Central memory CD8-positive, alpha-beta T cell (primary cell): ENCODE measurements at places on chromosomes 16 and 17.

GRCh38 chr16:82031116-82032084 lies 3.7 kb upstream of the HSD17B2 start:
- DNase-seq: no peak

DNA sequence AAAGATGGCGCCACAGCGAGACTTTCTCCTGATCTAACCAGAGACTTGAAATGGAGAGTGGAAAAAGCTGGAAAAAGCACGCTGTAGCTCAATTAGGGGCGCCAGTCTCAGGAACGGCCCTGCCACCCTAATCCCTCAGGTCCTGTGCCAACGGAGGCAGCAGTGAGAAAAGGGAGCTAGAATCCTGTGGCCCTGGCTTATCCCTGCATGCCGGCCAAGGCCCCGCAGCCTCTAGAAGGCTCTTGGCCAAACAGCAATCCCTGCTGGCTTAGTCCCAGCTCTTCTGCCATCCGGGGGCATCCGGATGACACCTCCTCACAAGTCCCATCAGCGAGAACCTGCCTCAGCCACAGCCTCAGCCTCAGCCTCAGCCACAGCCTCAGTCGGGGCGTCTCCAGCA lies 69.8 kb downstream of the MRM3 start:
- DNase-seq: no peak

- DNase-seq: no peak
Observed at GRCh38 chr16:78431004-78431670, 331.7 kb downstream of the WWOX start.

DNA sequence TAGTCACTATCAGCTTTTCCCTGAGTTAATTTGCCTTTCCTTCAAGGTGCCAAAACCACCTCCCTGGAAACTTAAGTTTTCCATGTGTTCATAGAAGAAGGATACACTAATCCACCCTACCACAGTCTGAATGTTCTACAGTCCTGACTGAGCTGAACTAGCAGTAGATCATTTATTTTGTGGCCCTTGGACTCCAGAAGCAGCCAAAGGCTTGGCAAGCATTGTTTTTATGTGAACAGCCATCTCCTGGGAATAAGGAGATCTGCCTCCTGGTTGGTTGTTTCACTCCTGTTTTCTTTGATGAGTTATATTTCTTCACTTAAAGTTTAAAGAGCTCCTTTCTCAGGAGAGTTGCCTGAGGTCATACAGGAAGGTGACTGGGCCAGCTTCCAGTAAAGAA lies 634.6 kb upstream of the SOX9 start:
- no peak for DNase-seq

GRCh38 chr16:79753286-79753685 lies 152.7 kb upstream of the MAF start:
- no peak for DNase-seq

- DNase-seq: no peak
Observed at GRCh38 chr17:61009663-61010062, 332.0 kb downstream of the BCAS3 start.

DNA sequence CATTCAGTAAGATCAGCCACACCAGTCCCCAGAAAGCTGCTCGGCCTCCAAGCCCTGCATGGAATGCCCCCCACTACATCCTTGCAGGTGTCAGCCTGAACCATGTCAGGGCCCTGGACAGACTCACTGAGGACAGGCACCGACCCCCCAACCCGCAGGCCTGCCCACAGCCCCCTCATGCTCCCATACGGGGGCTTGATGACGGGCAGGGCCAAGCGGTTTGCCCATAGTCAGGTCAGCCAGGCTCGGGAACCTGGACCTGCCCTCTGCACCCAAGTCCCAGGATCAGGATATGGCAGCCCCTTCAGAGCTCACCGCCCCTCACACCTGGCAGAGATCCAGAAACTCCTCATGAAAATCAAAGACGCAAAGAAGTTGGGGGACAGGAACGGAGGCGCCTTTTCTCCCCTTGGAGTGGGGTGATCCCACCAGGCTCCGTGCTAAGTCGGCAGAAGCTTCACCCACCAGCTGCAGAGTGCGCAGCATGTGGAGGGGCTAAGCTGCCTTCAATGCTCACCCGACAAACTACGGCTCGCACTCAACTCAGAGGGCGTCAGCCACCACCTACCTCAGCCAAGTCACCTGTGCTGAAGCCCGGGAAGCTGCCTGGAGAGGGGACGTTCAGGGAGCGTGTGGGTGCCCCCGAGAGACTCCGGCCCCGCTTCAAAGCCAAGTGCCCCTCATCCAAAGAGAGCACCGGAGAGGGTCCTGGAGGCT lies 26.5 kb downstream of the GNPTG start:
- no peak for DNase-seq

GRCh38 chr17:21454441-21454840 lies 78.3 kb downstream of the KCNJ12 start:
- no peak for DNase-seq

GRCh38 chr16:1763521-1764511 lies 7.5 kb downstream of the NME3 start:
- no peak for DNase-seq

DNA sequence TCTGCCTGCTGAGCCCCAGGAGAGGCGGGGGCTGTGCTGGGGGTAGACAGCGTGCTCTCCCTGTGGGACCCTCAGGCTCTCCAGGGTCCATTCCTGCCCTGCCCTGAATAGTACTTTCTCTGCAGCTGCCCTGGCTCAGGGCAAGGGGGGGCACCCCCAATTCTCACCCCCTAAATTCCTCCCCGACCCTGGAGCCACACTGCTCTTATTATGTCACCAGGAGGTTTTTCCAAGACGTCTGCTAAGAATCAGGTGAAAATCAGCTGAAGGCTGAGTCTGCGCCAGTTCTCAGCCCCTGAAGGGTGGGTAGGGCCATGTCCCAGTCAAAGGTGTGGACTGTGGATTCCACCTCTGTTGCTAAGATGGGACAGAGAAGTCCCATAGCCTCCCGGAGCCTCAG lies 49.9 kb upstream of the MAP3K14 start:
- DNase-seq: no peak

DNA sequence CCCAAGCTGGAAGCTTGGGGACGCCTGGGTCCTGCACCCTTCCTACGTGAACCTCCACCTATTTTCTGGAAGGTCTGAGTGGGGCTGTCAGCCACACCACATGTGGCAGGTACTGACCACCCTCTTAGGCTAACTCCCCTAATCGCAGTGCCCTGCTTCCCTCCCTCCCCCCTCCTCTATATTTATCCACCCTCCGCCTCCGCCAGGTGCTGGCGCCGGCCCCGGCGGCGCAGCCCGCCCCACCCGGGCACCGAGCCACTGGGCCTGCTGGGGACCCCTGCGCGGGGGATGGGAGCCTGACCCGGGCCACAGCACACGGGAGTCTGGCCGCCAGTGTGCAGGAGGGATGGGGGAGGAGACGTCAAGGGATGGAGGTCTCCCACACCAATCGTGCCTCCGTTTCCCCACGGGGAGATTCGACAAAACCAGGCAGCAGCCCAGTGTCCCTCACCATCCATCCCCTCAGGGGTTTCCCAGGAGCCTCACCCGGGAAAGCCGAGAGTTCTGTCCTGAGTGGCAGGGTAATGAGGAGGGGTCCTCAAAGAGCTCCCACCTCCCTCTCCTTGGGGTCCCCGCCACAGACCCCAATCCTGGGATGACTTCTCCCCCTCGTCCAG lies 1.3 kb downstream of the PLEKHH3 start:
- no peak for DNase-seq
